Activated T-helper 1 cell treated with anti-CD3 and anti-CD28 coated beads, Interleukin-12 subunit alpha, Interleukin-12 subunit beta, Interleukin-2, Interleukin-4 antibody, amounts not matched to agents 30 ng/mL and 10 ng/mL and 1 ng/mL, durations not matched to agents 14 hours and 24 hours and 36 hours (primary cell): ENCODE measurements at places on chromosomes 6 and 20. TPM values are rescaled to one million over a fixed set of nuclear protein-coding genes. Genes with fewer than 3 reads are reported as not detected.

DNA sequence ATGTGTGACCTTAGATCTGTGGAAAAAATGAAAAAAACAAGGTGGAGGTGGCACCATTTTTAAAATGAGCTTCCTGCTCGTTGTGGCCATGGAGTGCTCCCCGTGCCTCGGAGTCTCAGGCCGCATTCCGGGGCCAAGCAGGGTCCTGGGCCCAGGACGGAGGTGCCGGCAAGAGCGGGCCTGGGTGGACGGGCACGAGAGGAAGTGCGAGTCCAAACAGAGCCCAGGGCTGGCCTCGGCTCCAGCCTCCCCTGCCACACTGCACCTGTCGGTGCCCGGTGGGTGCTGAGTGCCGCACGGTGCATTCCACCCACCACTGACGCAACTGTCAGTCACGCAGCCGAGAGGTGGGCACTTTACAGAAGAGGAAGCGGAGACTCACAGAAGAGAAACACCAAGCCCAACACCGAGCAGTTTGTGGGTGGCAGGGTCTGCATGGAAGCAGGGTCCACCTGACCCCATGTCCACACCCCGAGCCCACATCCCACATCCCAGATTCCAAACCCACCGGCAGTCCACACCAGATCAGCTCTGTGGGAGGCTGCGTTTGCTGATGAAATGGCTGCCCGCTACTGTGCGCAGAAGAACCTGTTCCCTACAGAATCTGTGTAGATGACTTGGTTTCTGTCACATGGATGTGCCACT, 97.7 kb downstream of the PSMB1 start:
- no peak for DNase-seq

DNA sequence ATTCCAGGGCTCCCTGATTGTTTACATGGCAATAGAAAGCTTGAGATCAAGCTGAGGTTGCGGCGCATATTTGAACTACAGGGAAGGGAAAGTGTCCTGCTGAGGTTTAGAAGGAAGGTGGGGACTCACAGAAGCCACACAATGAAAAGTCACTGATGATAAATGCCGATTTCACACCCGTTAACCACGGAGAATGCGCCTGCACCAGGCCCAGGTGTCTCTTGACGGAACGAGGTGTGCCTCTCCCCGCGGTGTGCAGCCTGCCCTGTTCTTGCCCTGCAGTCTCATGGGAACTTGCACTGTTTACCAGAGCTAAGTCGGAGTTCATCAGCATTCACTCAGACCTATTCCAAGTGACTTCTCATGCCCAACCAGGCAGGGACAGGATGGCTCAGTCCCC, 90.3 kb downstream of the LY86 start:
- no peak for DNase-seq

DNA sequence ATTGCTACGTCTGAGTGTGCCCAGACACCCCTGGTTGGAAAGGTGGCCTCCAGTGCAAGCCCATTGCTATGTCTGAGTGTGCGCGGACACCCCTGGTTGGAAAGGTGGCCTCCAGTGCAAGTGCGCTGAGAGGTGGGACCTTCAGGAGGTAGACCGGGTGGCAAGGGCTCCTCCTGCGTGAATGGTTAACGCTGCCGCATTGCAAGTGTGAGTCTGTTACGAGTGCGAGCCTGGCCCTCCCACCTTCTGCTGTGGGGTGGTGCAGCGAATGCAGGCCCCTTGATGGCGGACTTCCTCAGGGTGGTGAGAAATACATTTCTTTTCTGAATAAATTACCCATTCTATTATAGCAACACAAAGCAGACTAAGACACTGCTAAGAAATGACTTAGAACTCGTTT, 208.8 kb downstream of the DLL1 start:
- no peak for DNase-seq

DNA sequence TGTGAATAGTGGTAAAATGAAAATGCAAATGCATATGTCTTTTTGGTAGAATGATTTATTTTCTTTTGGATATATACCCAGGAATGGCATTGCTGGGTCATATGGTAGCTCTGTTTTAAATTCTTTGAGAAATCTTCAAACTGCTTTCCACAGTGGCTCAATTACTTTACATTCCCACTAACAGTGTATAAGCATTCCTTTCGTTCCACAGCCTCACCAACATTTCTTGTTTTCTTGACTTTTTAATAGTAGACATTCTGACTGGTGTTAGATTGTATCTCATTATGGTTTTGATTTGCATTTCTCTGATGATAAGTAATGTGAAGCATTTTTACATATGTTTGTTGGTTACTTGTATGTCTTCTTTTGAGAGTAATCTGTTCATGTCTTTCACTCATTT, 144.0 kb downstream of the SIM1 start:
- no peak for DNase-seq

DNA sequence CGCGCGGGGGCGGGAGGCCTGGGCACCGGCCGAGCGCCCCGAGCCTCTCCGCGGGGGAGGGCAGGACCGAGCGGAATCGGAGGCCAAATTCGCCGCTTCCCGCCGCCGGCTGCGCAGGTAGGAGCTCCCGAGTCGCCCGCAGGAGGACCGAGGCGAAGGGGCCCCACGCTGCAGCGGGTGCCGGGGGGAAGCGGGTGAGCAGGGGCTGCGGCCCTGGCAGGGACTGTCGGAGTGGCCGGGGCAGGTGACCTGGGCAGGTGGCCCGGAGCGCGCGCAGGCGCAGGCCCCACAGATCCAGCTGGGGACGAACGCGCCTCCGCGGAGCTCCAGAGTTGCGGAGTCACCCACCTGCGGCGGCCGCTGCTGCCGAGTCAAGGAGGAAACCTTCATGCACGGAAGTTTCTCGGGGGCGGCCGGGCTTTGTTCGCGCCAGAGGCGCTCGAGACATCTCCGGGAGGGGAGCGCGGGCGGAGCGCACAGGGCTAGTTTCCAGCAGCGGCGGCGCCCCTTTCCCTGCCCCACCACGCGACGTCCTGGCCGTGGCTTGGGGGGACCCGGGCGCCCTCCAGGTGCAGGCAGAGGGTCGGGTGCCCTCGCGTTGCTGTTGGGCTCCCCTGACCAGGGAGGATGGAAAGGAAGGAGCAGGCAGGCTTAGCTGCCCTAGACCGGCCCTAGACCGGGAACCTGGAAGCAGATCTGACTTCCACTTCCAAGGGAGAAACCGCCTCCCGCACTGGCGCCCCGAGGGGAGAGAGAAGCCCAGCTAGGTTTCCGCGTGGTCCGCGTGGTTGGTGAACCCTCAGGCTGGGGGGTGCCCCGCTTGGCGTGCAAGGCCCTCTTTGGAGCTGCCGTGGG, 590 bp downstream of the SLCO4A1 start:
- DNase-seq = peak; percentile 59

- DNase-seq = no peak
Observed at GRCh38 chr20:51749674-51750036, 18.5 kb downstream of the ATP9A start.

- DNase-seq = no peak
Observed at GRCh38 chr6:26159357-26160273, 72.4 kb downstream of the HFE start.

GRCh38 chr6:23927935-23928334, 198.1 kb upstream of the NRSN1 start:
- no peak for DNase-seq

DNA sequence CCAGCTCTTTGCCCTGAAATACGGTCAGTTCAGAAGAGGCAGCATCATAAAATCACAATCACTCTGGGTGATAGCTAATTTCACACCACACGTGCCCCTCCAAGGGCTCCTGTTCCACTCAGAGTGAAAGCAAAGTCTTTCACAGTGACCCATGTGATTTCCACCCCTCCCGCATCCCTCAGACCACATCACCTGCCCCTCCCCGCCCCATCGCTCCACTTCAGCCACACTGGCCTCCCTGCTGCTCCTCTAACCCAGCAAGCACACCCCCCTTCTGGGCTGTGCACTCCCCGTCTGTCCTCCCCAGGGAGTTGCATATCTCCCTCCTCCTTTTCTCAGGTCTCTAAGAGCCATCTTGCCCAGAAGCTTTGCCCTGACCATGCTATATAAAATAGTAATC, 74.5 kb downstream of the PSMG4 start:
- DNase-seq = no peak

DNA sequence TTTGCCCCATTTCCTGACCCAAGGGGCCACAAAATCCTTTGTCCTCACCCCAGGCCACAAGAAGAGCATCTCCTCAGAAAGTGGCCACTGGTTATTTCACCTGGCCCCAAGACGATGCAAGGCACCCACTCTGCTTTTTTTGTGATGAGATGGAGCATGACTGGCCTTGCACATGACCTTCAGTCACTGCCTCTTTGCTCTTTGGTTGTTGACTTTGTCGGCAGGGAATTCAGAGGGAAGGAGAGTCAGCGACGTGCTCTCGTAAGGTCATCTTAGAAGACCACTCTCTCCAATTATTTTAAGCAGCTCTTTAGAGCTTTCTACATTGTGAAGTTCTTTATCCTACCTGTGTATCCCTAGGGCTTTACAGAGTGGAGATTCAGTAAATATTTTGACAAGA, 306.7 kb downstream of the PLCB1 start:
- DNase-seq = no peak

- DNase-seq = no peak
Observed at GRCh38 chr20:2210646-2211552, 84.9 kb upstream of the TGM3 start.

DNA sequence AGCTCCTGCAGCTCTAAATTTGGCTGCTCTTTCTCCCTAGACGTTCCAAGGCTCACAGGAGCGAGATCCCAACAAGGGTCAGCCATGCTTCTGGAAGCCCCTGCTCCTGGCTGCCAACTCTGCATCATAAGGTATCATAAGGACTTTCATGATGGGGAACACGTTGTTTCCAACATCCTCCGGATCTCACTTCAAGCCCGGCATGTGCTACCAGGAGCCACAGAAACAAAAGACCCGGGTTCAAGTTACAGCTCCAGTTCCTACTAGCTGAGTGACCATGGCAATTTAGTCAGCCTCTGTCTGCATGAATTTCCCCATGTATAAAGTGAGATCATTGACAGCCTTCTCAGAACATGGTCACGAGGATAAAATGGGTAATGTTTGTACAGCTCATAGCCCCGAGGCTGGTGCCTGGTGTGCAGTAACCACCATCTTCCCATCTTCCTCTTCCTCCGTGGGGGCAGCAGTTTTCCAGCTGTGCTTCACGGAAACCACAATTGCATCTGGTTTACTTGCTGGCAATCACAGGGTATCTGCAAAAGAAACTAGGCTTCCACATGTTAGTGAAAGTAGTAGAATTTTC, 209.0 kb upstream of the ECI2 start:
- DNase-seq = no peak

- no peak for DNase-seq
Observed at GRCh38 chr6:168417191-168417590, 23.8 kb upstream of the SMOC2 start.

HAO1 gene
- total RNA-seq = not detected in 2 replicates

SUMO4 gene
- total RNA-seq = 11.6 and 12.0 TPM in 2 replicates

BLCAP gene
- 30.9 and 32.1 TPM in 2 replicates for total RNA-seq

PTK6 gene
- 0.16 and 0.29 TPM in 2 replicates for total RNA-seq

DOP1A gene
- total RNA-seq = 6.7 and 7.1 TPM in 2 replicates
